Liver (tissue), 10 donors: ENCODE measurements at places on chromosomes 12 and 14.

DNA sequence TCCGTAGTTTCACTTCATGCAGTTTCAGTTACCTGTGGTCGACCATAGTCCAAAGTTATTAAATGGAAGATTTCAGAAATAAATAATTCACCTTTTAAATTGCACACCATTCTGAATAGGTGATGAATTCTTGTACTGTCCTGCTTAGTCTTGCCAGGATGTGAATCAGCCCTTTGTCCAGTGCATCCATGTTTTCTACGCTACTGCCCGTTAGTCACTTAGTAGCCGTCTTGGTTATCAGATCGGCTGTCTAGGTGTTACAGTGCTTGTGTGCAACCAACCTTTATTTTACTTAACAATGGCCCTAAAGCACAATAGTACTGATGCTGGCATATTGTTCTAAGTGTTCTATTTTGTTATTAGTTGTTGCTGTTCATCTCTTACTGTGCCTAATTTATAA is 146.7 kb downstream of the ACSS3 start:
- DNase-seq, result no peak

GRCh38 chr14:101738703-101739320 is 22.7 kb upstream of the PPP2R5C start:
- DNase-seq, result no peak

GRCh38 chr14:85038526-85039352 is 491.2 kb upstream of the FLRT2 start:
- DNase-seq, result no peak

- DNase-seq, result no peak
Observed at GRCh38 chr12:29547864-29548263, 50.4 kb upstream of the OVCH1 start.

GRCh38 chr12:66379616-66380015 is 77.3 kb downstream of the HELB start:
- DNase-seq, result no peak

DNA sequence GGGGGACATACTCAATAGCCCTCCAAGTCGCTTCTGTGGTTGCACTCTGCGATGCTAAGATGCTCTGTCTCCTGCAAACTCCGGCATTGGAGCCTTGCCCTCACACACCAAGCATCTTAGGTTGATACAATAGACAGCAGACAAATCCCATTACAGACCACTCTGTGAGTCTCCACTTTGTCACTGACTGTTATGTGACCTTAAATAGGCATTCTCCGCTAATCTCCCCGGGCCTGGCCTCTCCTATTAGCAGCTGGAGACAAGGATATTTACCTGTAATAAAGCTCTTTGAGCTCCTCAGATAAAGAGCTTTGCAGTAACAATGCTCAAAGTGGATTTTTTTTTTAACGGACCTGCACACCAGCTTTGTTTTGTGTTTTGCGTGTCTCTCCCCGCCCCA is 479.7 kb upstream of the TBX3 start:
- no peak for DNase-seq

DNA sequence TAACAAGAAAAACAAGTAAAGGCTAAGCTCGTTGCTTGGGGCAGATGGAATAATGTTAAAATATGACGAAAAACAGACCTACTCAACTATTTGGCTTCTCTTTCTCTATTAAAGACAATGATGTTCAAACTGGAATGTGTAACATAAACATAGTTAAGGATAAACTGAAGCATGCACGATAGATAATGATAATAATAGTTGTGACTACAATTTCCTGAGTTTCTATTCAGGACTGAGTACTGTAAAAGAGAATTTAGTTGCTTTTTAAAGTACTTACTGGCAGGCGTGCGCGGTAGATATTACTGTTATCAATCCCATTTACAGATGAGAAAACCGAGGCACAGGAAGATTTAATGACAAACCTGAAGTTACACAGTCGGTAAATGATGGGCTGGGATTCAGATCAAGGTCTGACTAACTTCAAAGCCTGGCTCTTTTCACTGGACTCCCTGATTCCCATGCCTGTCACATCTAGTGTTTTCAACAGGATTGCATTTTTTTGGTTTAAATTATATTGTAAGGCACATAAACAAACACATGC is 103.0 kb downstream of the CRADD start:
- no peak for DNase-seq

GRCh38 chr12:24948420-24948756 is 513 bp downstream of the BCAT1 start:
- DNase-seq, result peak; percentile 36

- DNase-seq, result no peak
Observed at GRCh38 chr12:90199006-90199405, 490.4 kb upstream of the ATP2B1 start.

DNA sequence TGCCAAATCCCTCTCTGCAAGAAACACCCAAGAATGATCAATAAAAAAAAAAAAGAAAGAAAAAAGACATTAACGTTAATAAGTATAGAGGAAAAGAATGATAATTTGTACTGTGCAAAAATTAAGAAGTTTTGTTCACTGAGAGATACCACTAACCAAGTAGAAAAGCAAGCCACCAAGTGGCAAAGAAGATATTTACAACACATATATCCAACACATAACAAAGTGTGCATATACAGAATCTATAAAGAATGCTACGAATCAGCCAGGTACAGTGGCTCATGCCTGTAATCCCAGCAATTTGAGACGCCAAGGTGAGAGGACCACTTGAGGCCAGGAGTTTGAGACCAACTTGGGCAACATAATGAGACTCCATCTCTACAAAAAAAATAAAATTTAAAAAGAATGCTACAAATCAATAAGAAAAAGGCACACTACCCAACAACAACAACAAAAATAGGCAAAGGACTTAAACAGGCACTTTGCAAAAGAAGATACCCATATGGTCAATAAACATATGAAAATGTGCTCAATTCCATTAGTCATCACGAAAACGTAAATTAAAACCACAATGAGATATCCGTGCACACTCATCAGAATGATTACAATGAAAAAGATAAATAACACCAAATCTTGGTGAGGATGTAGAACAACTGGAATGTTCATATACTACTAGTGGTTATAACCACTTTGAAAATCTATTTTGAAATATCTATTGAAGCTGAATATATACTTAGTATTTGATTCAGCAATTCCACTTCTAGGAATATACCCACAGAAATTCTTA is 19.8 kb downstream of the GALNT4 start:
- no peak for DNase-seq

DNA sequence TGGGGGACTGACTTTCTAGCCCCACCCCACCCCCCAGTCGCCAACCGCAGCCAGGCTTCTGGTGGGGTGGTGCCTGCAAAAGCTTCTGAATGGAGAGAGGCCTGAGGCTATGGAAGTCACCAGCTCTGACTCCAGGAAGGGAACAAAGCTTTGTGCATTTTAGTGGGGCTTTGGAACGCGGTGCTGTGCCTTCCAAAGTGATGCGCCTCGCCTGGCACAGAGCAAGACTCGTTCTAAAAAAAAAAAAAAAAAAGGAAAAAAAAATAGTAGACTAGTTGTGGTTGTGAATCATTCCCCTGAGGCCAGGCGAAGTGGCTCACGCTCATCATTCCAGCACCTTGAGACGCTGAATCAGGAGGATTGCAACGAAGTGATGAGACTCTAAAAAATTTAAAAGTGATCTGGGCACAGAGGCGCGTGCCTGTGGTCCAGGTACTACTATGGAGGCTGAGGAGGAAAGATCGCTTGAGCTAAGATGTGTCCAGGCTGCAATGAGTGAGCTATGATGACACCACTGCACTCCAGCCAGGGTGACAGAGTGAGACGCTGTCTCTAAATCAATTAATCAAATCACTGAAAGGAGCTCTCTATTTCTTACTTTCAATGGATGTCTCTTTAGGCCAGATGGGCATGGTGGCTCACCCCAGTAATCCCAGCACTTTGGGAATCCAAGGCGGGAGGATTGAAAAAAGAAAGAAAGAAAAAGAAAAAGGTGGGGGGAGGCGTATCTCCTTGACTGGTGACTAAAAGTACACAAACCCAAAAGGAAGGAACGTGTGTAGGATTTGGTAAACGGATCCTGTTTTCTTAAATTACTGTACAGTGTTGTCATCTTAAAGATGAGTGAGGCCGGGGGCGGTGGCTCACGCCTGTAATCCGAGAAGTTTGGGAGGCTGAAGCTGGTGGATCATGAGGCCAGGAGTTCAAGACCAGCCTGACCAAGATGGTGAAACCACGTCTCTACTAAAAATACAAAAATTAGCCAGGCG is 259.6 kb upstream of the ALG10B start:
- no peak for DNase-seq

DNA sequence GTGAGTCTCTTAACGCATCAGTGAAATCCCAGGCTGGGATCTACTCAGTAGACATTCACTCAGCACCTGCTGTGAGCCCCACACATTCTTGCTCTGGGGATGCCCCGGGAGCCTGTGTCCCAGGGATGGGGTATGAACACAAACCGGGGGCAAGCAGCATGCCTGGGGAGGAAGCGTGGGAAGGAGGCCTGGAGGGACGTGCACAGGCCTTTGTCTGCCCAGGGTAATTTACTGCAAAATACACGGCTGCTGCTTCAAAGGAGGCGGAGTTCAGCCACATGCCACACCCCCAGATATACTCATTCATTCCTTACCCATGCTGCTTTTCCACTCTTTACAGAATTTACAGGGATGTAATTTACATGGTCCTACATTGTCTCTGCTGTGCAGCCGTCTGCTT is 187.8 kb downstream of the ADGRD1 start:
- DNase-seq, result no peak

DNA sequence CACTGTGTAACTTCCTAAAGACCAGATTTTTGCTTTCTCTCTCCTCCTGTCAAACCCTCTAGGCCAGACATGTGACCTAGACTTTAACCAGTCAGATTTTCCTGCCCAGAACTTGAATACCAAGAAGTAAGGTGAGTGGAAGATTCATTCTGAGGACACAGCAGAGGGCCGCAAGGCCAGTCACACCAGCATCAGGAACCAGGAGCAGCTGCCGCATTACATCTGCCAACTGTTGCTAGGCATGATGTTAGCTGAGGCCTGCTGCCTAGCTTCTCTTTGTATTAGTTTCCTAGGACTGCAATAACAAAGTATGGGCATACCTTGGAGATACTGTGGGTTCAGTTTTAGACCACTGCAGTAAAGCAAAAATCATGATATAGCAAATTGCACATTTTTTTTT is 101.9 kb upstream of the BMP4 start:
- no peak for DNase-seq

DNA sequence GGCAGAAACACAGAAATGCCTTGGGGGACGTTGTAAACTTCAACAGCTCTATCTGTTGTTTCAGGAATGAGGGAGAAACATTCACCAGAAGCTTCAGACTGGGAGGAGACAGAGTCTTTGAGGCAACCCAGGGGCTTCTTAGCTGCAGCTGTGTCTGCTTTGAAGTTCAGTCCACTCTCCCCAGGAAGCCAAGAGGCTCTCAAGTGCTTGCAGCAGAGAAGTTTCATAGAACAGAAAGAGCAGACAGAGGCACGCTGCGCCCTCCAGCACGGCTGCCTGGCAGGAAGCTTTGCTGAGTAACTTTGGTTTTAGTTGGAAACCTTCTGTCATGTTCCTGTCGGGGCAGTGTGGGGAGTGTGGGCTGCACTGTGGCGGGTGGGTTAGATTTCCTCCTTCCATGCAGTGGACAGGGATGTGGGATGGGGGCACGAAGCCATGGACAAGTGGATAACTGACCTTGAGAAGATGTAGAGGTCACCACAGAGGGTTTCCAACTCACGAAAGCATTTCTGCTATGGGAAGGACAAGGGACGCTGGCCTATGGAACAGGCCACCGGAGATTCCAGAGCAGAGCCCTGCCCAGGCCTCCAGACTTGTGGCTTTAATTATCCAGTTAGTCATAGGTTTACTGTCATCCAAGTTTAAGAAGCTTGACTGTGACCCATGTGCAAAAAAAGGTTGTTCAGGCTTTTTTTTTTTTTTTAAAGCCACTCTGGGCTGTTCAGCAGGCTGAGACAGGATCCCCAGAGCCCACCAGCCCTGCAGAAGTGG is 107.7 kb downstream of the ARF6 start:
- peak; percentile 45 for DNase-seq

DNA sequence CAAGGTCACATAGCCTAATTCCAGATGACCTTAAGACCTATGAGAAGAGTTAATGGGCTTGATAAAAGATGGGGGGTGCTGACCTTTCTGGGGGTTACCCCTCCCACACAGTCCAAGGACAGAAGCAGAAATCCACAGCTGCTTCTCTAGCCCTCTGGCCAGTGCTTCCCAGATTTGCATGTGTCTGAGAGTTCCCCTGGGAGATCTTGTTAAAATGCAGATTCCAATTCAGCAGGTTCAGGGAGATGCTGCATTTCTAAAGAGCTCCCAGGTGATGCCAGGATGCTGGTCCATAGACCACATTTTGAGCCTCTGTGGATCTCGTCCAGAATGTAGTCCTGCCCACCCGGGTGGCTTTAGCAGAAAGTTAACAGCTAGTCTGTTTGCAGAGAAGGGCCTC is 82.1 kb downstream of the WSCD2 start:
- DNase-seq, result no peak

DNA sequence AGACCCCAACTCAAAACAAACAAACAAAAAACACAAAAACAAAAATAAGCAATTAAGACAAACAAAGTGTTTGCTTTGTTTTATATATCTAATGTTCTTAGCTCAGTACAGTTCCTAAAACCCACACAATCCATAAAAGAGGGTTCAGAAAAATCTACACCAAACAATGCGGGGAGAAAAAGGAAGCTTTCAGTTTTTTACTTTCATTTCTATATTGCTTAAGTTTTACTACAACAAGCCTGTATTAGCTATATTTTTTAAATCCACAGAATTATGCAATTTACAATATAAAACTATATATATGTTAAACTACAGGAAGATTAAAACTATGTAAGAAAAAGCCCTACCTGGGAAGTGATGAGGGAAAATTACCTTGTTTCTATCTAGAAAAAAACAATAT is 41.4 kb downstream of the CLIP1 start:
- DNase-seq, result no peak

- no peak for DNase-seq
Observed at GRCh38 chr12:123465084-123465483, 7.1 kb downstream of the SNRNP35 start.

DNA sequence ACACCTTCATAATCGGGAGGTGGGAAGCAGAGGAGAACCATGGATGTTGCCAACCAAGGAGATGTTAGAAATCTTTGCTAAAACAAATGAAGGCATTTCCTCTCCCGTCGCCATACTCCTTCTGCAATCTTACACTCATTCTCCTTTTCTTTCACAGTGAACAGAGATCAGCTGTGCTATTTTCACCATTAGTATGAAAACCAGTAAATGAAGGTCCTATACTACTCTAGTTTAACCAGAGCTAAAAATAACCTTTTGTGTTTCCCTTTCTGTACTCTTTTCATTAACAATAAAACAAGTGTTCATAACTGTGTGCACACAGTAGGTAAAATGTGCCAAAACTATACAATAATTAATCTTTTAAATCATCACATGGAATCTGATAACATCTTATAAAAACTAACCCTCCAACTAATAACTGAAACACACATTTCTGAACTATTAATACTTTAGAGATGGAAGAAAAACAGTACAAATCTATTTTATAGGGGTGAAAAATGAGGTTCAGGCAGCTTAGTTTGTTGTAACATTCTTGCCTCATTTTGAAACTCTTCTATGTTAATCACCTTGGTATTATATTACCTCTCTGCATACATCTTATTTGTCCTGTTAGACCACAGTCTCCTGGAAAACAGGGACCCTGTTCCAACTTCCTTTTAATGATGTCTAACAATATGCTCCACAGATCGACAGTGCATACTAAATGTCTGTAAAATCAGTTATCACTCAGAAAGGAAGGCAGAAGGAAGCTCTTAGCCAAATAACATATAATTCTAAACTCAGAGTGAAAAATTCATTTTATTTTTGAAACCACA is 69.5 kb downstream of the SPPL3 start:
- DNase-seq, result no peak
